ENCODE measurements at places on chromosomes 2 and 18.

GRCh38 chr2:175004980-175005732, at the start of gene CHN1:
Gene CHN1, minus strand, starts transcription at chr2:175005381. Its CDS starts 469 bp downstream, at chr2:175004912.
- DNase-seq, result peak; percentile 92

DNA sequence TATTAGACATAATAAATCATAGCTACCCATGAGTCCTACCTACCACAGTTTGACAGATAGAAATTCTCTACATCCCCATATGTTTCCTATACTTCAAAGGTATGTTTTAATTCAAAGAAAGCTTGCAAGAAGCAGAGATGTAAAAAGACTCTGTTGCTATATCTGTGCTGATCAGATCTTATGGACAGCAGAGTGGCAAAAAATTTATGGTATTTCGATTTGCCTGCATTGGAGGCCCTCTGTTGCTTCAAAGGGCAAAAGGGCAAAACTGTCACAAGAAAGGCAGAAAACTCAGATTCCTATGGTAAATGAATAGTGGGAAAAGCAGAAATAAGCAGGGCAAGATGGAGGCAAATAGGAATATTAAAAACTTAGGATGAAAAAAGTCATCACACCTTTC, 447.8 kb upstream of the SPHKAP start:
- DNase-seq, result no peak

DNA sequence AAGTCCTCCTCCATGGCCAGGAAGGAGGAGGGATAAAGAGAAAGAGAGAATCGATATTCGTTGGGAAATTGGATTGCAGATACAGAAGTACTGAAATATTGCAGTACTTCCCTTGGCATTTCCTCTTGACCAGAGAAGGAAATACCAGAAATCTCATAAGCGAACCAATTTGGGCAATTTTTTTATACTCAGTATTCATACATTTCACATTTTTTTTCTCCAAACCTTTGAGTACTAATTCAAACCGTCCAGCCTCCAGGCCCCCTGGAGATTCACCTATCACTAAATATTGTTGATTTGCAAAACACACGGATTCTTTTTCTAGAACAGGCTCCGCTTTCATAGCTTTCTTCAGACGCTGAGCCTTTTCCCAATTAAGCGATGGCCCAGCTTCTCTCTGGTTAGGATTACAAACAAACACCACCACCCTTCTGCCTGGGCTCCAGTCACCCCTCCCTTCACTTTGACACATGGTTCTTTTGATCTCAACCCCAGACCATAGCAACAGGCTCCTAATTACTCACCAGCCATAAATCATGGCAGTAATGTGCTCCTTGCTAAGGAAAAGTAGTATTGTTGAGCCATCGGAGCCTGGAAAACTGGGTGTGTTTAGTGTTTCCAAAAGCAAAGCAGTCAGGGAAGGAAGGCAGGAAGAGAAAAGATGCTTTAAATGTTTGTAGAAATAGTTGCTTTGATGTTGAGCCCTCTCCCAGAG, 138.4 kb upstream of the CCDC68 start:
- DNase-seq, result no peak

DNA sequence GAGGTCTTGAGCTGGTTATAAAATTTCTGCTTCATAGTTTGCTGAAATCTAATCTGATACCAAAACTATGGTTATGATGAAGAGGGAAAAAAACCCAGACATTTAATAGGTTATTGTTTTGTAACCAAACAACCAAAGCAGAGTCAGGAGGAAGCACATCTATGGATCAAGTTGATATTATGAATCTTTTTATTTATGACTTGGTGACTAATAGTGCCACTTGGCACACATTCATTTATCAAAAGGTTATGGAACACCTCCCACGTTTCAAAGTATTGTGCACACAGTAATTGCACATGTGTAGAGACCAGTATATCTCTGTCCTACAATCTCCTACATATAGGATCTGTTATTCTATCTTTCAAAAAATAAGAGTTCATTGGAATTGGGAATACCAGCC, 93.0 kb downstream of the DPP4 start:
- no peak for DNase-seq

GRCh38 chr2:102634831-102635241, 15.5 kb downstream of the SLC9A2 start:
- DNase-seq, result no peak

- DNase-seq, result no peak
Measured at GRCh38 chr2:167908786-167909185, 338.6 kb downstream of the STK39 start.

DNA sequence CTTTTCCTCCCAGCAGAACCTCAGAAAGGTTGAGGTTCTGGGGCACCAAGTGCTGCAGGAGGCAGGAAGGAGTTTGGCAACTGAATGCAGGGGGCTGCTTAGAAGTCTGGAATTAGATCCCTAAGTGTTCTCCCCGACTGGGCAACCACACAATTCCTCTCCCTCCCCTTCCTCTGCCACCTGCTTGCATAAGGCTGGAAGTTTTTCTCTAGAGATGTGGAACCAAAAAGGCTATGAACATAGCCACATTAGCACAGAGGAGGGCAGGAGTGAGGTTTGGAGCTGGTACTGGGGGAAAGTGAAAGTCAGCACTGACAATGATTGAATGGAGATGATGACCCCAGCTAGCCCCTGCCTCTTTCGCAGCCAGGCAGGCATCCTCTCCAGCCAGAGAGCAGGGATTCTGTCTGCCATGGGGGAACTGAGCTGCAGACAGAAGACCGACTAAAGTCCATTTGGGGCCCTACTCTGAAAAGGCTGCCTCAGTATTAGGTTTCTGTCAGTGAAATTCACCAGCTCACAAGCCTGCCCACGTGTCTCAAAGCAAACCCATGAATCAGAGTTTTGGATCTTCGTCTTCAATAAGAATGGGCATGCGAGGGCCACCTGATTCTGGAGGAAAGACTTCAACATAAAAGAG, 87.9 kb upstream of the ITGA6 start:
- no peak for DNase-seq

GRCh38 chr2:207748993-207749392, 20.7 kb downstream of the FZD5 start:
- no peak for DNase-seq

- no peak for DNase-seq
Measured at GRCh38 chr2:234198976-234199375, 148.5 kb downstream of the SPP2 start.

DNA sequence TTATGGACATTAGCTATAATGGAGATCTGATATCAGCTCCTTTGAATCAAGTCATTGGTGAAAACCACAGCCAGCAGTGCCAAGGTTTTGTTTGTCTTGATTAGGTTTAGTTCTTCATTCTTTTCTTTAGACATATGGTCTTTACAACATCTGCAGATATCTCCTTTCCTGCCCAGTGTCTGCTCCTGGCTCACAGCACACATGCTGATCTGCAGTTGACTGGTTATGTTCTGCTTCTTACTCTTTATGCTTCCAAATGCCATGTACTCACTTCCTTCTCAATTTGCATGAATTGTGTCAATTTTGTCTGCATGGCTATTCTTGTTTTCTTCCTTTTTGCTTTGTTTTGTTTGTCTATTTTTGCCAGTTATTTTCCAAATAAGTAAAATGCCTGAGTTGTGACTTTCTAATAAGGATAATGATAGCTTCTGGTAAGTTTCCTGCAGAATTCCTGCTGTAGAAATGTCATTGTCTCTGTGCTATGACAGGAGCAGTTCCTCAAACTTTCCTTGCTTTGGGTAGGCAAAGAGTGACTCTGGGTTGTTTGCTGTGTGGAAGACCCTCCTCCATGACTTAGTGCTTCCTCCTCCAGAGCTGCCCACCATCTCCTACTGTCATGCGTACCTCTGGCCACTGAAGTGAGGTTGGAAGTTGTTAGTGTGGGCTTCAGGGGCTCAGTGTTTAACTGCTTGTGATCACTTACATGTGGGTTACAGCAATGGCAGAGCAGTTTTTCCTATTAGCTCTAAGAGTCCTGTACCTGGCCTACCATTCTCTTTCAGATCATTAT, 8.2 kb downstream of the ARHGAP25 start:
- no peak for DNase-seq

DNA sequence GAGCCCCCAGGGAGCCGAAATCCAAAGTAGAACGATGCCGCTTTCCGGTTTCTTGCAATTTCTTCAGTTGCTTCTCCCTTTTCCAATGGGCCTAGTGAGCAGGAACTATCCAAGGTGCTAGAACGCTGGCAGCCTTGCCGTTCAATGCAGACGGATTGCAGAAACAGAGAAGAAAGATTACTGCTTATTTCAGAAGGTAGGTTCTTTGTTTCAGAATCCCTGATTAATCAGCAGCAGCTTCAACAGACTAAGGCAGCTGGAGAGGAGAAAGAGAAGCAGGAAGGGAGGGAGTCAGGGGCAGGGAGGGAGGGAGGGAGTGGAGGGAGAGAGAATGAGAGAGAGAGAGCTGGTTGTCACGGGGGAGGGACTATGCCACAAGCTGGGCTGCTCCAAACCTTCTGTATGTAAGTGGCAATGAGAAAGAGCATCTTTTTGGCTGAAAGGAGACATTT, 576 bp downstream of the NYAP2 start:
- peak; percentile 55 for DNase-seq

GRCh38 chr2:159755788-159756187, 42.2 kb downstream of the CD302 start:
- no peak for DNase-seq

GRCh38 chr2:240573071-240573515, 4.8 kb downstream of the RNPEPL1 start:
- no peak for DNase-seq

- DNase-seq, result no peak
Measured at GRCh38 chr2:84904717-84905174, 710 bp upstream of the TMSB10 start.

- DNase-seq, result no peak
Measured at GRCh38 chr2:120313695-120314615, 32.0 kb upstream of the INHBB start.

DNA sequence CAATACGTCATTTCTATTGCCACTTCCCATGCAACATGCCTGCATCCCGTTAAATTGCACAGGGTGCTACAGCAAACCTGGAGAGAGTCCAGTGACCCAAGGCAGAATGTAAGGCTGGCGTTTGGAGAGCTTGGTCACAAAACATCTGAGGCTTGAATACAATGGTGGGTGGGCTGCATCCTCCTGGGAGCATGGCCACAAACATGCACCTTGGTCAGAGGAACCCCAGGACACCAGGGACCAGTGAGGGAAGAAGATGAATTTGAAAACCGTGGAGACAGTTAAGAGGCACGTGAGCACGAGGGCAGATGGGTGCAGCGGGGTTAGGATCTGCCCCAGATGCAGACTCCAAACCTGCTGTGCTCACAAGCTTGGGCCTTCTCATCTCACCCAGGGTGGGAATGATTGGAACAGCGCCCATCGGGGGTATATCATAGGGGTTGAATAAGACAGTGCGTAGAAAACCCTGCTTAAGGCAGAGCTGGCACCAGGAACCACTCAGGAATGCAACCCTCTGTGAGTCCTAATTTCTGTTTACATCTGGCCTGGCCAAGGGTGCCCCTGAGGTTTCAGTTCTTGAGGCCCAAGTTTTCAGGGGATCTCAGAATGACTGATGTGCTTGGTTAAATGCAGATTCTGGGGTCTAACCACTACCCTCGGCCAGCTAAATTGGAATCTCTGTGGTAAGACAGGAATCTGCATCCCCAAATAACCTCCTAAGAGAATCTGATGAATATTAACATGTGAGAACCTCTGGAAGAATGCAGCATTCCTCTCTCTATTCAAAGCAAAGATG, 97.2 kb downstream of the ARL4C start:
- DNase-seq, result no peak

- no peak for DNase-seq
Measured at GRCh38 chr2:19070886-19071285, 287.5 kb downstream of the OSR1 start.

GRCh38 chr2:71668326-71669057, 215.1 kb downstream of the DYSF start:
- DNase-seq, result no peak

DNA sequence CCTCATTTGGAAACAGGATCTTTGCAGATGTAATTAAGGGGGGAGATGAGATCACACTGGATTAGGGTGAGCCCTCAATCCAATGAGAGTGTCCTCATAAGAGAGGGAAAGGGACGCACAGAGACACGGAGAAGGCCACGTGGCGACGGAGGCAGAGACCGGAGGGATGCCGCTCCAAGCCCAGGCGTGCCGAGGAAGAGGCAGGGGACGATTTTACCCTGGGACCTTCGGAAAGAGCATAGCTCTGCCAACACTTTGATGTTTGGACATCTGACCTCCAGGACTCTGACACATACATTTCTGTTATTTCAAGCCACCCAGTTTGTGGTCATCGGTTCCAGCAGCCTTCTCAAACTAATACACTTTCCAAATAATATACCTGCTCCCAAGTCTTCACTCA, 84.4 kb upstream of the ZCCHC2 start:
- no peak for DNase-seq

- no peak for DNase-seq
Measured at GRCh38 chr2:154960802-154961583, 262.5 kb downstream of the KCNJ3 start.

GRCh38 chr2:25684577-25685473, 11.4 kb upstream of the DTNB start:
- DNase-seq, result no peak

- no peak for DNase-seq
Measured at GRCh38 chr18:31042084-31042405, 497 bp downstream of the DSC3 start.

DNA sequence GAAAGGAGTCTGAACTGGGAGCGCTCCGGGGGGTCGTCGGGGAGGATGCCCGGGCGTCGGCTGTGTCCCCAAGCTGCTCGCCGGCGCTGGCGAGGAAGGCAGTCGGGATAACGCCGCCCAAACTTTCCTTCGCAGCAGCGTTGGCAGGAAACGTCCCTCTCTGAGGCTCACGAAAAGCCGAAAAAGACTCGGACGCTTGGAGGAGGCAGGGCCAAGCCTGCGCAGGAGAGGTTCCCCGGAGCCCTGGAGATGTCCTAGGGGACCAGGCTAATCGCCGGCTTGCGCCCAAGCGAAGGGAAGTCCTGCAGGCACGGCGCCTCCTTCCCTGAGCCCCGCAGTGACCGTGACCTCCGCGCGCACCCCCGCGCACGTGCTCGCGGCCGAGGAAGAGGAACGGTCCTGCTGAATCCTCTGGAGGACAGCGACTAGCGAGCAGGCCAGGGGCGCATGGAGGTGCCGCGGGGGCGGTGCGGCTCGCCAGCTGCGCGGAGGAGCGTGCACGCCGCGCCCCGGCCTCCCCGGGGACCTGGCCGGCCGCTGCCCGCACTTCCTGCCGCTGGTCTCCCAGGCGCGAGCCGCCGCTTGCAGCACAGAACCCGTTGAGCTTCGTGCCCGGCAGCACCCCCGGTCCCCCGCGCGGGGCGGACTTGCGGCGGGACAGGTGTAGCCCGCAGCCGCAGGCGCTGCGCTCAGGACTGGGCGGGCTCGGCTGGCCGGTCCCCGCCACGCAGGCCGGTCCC, at the start of gene SH3RF3:
Gene SH3RF3, plus strand, starts transcription at position 590 of the 740 bp plus-strand sequence.
- no peak for DNase-seq
